NCI-H460 (cell line): ENCODE measurements at places on chromosomes 4 and X.

DNA sequence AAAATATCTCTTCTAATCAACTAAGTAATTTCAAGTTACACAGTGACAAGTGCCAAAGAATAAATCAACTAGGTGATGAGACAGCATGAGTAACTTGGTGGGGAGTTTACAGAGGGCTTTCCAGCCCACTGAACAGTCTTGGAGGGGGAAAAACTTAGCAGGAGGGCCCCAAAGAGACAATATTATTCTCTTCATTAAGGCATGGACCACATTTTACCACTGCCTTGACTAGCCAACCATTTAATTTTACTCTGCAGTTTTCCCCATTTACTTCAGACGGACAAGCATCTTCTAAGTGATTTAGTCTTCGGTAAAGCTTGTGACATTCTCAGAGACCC lies 25.3 kb upstream of the GATB start:
- DNase-seq, result no peak

GRCh38 chrX:155221351-155221750 lies 5.1 kb downstream of the VBP1 start:
- DNase-seq, result no peak

- DNase-seq, result no peak
Observed at GRCh38 chr4:110815950-110816349, 193.1 kb upstream of the PITX2 start.

- DNase-seq, result no peak
Observed at GRCh38 chr4:145319751-145320150, 139.4 kb upstream of the OTUD4 start.

DNA sequence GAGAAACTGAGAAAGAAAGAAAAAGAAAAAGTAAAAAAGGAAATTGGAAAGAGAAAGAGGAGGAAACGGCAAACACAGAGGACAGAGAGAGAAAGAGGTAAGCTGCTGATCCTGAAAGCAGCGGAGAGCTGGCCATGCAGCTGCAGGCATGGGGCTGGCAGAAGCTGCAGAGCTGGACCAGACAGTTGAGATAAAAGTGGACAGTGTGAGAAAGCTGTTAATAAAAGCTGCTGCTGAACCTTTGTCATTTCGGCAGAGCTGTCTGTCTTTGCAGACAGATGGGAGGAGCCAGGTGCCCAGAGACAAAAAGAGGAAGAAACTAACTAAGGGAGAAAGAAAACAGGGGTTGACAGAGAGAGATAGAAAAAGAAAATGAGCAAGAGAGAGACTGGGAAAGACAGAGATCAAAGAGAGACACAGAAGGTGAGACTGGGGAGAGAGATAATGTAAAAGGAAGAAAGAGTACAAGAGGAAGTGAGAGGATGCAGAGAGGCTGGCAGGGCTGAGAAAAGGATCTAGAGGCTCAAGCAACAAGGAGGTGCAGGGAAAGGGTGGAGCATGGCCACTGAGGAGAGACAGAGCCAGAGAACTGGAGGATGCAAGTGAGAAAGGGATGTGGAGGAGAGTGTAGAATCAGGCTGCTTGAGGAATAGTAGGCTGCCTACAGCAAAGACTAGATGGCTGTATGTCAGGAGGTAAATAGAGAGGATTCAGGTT lies 376.8 kb upstream of the FGF16 start:
- DNase-seq, result no peak

GRCh38 chr4:55876387-55876786 lies 22.9 kb downstream of the EXOC1 start:
- DNase-seq, result no peak

DNA sequence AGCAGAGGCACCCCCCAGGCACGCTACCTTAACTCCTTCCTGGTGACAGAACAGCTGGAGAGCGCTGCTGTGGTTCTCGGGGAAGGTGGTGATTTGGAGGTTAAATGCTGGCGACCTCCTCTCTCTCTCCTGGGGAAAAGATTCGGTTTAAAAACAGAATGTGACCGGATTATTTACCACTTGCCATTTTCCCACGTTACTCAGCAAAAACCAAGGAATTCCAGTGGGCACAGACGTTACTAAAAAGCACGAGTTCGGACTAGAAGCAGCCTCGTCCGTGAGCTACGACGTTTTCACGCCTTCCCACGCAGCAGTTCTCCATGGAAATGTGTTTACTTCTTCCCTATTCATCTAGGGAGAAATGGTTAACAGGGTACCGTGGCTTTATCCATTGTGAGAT lies 32.3 kb upstream of the C4orf50 start:
- DNase-seq, result no peak

GRCh38 chr4:87042986-87043820 lies 108.4 kb downstream of the AFF1 start:
- DNase-seq, result no peak

DNA sequence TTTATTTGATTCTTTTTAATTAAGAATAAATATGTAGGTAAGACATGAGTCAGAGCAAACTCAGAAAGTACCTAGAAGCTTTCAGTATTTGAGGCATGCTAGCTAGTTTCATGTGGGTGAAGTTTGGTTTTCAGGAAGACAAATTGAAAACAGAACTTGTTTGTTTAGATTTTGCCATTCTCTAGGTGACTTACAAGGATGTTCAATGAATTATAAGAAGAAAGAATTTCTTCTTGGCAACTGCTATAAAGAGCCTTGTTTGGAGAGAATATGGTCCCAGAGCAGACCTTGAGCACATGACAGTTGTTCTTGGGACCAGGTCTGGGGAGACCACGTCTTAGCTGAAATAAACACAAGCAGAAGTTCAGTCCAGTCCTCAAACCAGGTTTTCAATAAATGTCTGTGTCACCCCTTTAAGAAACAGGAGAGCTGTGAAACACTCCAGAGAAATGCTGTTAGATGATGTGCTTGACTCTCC lies 38.0 kb upstream of the IL21 start:
- no peak for DNase-seq
